ENCODE measurements at places on chromosomes 16 and 17.

- no peak for DNase-seq
Observed at GRCh38 chr17:40949418-40949817, 12.0 kb upstream of the KRT23 start.

DNA sequence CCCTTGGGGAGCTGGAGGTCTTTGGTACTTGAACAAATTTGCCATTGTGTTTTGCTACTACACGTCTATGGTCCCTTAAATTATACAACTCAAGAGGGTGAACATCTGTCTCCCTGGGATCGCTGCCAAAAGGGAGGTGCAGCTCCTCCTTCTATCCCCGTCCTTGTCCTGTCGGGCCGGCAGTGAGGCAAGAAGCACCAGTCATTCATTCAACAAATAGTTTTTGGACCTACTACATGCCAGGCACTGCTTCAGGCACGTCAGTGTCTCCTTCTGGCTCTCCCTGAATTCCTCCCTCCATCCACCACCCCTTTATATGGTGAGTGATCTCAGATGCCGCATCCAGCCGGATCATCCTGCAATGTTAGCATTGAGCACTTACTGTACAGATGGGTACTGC is 2.2 kb upstream of the RPL38 start:
- DNase-seq, result no peak

DNA sequence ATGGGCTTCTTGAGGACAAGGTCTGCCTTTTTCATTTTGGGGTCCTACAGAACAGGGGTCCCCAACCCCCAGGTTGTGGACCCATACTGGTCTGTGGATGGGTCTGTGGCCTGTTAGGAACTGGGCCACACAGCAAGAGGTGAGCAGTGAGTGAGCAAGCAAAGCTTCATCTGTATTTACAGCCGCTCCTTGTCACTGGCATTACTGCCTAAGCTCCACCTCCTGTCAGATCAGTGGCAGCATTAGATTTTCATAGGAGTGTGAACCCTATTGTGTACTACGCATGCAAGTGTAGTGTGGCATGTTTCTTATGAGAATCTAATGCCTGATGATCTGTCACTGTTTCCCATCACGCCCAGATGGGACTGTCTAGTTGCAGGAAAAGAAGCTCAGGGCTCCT is 33.9 kb downstream of the ERN1 start:
- DNase-seq, result no peak

DNA sequence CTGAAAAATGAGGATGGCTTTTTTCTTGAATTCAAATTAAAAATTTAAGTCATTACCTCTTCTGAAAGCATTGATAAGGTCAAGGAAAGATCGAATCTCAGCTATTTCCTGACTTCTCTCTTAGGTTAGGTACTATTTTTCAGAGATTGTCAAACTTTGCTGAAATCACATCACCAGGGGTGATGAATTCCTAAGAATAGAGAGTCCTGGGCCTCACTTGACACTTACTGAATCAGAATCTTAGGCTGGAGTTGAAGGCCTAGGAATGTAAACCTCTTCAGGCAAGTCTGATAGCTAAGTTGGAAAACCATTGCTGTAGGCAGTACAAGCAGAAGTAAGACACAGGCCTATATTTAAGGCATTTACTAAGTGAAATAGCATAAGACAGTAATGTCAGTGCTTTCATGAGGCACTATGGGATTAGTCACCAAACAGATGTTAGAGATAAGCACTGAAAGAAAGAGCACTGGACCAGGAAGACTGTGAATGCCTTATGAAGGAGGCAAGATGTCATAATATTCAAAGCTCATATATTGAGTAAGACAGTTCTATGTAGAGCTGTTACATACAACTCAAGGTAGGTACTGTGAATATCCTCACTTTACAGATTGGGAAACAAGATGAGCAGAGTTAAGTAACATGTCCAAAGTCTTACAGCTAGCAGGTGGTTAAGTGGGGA is 21.5 kb downstream of the DCAF7 start:
- no peak for DNase-seq

DNA sequence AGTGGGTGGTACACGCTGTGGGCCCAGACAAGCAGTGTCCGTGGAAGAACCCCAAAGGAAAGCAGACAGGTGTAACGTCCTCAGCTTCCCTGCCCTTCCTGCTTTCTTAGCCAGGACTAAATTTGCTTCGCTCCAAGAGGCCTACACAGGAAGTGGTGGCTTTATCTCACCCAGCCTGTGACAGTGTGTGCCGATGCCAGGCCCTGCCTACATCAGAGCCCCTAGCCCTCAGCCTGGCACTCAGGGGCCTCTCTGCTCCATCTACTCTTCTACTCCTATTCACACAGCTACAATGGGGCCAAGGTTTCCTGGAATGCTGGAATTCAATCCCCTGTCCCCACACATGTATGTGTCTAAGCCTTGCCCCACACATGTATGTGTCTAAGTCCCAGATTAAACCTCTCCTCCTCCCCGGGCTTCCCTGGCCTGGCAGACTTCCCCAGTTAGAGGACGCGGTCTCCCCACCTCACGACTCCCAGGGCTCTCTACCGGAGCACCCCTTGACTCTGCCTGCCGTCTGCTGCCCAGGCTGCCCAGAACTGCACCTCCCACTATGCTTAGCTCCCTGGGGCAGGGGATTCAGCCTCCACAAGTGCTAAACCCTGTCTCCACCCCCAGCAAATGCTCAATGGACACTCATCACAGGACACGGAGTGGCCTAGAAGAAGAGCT is 8.2 kb downstream of the PGAP3 start:
- no peak for DNase-seq

DNA sequence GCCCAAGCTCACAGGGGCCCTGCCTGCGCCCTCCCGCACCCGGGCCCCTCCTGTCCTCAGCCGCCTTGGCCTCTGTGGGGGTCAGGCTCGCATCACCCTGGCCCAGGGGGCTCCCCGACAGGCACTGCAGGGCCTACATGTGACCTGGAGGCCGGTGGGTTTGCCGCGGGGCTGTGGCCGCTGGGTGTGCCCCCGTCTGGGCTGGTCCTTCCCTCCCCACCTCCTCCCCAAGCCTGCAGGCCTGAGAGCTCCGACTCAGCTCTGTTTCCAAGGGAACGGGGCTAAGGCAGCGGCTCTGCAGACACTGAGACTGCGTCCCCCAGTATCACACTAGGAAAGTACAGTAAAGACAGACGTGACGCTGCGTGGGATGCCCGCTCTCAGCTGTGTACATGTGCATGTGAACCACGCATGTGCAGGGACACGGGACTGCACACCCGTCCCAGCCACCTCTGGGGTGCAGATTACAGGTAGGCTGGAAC is 16.5 kb upstream of the WDR45B start:
- DNase-seq, result no peak

GRCh38 chr17:27241346-27241946 is 52.5 kb upstream of the WSB1 start:
- DNase-seq, result no peak

- DNase-seq, result no peak
Observed at GRCh38 chr16:72291531-72291981, 119.6 kb upstream of the PMFBP1 start.

DNA sequence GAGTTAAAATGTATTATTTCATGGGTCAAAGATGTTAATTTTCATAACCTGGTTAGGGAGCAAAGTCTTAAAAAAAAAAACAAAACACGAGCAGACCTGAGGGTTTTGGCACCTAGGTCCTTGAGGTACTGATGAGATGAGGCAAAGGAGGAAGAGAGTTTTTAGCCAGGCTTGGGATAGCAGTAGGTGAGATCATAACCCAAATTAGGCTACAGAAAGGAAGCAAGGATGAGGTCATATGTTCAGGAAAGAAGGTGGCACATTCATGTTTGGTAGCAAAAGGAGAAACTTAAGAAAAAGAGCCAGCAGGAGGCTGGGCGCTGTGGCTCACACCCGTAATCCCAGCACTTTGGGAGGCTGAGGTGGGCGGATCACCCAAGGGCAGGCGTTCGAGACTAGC is 2.8 kb downstream of the ATXN1L start:
- DNase-seq, result no peak

GRCh38 chr16:86212706-86213436 is 297.5 kb upstream of the FOXF1 start:
- no peak for DNase-seq

DNA sequence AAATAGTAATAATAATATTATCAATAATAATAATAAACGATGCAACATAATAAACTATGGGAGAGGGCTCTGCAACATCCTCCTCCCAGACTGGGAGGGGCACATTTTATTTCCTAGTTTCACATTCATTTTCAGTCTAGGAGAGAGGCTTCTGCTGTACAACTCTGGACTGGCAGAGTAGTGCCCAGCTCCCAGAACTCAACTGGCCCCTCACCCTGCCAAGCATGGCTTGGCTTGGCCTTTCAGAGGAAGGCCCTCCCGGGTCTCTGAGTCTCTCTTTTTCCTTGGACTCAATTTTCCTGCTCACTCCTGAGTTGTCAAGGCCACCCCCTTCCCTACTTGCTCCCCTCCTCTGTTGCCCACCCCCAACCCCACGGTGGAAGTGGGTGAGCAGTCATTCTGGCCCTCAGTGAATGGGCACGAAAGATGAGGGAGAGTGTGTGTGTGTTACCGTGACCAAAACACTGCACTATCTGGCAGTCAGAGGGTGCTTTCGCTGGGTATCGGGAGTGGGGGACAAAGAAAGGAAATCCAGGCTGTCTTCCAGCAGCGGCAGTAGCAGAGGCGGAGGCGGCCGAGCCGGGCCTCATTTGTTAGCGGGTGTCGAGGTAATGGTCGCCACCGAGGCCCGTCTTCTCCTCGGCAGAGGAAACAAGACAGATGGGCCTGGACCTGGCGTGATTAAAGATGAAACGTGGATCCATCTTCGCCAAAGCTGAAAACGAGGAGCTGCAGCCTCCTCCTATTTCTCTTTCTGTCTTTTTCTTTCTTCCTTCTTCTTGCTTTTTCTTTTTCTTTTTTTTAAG is 2.3 kb downstream of the HOXB4 start:
- DNase-seq, result no peak
